ENCODE measurements at places on chromosomes 2 and 18.

DNA sequence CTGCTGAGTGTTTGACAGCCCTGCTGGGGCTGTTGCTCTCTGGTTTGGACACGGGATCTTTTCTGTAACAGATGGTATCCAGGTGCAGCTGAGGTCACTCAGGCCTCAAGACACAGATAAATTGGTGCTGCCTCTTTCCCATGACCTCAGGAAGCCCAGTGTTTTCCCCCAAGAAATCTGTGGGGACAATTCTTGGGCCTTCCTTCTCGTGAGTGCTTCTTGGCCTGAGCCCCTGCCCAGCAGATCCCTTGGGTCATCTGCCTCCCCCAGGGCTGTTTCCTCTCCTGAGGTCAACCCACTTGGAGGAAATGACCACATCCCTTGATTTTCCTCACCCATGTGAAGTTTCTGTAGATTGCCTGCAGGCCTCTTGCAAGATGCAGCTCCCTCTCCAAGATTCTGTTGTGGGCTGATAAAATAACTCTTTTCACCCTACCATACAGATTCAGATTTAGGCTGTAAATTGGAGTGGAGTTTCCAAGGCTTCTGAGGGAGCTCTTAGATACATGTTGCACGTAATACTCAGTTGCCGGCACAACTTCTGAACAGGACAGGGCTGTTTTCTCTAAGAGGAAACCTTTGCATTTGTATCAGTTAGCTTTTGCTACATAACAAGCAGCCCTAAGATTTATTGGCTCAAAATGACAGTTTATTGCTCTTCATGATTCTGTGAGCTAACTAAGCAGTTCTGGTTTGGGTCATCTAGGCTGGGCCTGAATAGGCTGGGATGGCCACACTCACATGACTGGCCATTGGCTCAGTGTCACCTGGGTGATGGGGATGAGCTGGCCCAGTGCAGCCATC lies 13.1 kb downstream of the ZAP70 start:
- DNase-seq, result no peak

DNA sequence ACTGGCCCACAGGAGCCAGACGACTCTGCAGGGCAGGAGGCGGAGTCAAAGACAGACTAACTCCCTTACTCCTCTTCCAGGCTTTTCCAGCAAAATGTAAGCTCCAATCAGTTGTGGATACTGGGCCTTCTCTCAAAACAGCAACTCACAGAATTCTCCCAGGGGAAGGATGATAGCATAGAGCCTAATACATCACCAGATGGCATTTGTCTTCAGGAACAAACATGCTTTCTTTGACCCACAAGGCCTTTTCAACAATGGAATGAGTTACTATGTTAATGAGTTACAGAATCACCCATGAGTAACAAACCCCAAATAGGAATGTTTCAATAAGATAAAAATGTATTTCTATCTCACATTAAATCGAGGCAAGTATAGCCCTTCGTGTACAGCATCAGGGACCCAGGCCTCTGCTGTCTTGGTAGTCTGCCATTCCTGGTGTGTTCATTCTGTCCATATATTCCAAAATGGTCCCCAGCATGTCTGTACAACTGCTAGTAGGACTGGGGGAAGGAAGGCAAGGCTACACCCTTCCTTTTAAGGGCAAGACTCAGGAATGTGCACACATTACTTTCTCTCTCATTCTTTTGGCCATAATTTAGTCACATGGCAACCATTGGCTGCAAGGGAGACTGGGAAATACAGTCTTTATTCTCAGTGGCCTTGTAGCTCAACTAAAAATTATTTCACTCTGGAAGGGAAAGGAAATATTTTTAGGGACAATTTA lies 76.4 kb downstream of the BOD1L2 start:
- no peak for DNase-seq

GRCh38 chr2:100998235-100998573 lies 3.9 kb upstream of the RPL31 start:
- DNase-seq, result no peak

GRCh38 chr2:177474998-177475397 lies 82.4 kb downstream of the AGPS start:
- no peak for DNase-seq

DNA sequence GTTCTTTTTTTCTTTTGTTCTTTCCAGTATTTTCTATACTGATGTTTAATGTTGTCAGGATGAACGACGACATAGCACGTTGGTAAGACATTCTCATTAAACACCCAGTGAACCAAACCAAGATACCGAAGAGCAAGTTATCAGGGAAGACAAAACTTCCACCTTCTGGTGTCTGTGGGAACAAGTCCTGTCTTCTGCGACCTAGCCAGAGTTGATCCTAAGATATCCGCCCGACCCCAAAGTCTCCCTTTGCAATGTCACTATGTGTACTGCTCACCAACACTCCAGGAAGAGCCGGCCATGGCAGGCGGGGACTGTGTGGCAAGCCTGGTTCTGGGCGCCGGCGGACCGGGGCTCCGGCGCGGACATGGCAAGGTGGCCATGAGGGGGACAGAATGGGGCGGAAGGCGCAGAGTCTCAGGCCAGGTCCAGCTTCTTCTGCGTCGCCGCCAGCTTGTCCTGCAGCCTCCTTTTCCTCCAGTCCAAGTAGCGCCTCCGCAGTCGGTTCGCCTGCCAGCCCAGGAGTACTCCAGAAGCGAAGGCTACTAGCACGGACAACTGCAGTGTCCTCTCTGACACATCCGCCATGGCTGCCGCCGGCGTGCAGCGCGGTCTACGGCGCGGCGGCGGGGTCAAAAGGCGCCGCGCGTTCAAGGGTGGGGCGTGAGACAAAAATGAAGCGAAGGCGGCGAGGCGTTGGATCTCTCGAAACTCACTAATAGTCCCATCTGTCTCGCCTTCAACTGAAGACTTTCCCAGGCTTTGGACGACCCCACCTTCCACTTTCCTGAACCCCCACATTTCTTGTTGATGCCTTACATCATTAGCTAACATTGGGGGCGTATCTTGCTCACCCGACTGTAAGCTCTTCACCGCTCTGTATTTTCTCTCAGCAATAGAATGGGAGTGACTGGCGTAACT lies at the start of gene MTLN:
MTLN (minus strand) TSS at position 610 of the 921 bp plus-strand sequence; CDS start at position 588, 22 bp downstream.
- DNase-seq, result peak; percentile 91
